ENCODE measurements at places on chromosomes 4 and X.

DNA sequence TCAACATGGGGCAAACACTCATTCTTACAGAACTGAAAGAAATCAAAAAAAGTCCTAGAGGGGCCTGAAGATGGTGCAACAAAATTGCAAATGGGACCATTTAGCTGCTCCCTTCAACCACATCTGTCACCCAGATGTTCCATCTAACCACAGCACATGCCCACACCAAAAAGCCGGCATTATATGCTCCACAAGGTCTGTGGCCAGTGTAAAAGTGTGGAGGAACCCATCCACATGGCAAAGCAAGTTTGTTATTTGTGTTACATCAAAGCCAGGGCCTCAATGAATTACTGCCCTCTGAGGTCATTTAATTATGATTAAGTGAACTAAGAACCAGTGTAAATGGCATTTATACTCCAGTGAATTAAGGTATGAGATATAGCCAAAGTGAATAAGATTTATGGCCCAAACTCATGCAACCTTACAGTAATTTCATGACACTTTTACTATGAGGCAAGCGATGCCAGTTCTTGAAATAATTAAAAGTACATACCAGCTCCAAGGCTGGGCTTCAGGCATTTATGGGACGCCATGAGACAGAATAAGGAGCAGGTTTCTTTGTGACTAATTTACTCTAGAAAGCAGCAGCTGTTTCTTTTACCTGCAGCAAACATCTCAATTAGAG, 48.7 kb upstream of the FGF16 start:
- DNase-seq: no peak

DNA sequence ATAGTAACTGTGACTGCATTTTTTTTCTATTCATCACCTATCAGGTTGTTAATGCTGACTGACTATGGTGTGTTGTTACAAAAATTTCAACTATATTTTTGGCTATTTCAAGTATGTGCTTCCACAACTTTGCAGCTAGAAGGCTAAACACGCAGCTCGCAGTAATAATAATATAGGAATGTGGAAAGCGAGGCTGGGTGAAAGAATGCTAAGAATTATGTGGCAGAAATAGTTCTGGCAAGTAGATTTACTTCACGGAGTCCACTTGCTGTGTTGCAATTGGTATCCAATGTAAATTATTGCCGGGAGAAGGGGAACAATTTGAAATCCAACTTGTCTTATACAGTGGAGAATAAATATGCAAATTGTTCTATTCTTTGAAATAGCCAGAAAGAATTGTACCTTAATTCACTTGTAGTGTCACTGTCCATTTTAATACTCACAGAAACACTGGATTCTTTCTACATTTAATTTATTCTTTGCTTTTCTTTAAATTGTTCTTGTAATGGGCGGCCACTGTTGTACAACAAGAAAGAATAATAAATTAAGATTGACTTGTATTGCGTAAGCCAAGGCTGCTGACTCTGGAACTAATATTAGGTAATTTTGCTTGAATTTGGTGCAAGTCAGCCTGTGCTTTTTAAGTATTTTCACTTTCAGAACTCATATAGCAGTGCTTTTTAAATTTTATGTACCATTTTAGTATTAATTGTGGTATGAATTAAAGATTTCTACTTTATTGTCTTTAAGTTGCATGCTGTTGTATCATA, 154.9 kb downstream of the FRMPD4 start:
- no peak for DNase-seq

DNA sequence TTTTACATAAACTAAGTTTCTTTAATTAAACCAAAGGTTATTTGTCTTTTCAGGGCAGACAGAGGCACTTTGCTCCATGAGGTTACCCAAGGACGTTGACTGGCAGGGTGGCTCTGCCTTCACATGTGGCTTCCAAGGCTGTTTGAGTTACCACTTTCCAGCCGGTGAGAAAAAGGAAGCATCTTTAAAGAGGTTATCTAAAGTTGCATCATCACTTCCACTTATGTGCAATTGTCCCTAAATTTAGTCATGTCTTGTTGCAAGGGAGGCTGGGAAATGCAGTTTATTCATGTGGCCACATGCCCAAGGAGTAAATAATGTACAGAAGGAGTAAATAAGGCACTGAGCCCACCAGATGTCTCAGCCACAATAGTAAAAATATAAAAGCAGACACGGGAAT, 29.0 kb upstream of the RAP1GDS1 start:
- no peak for DNase-seq

DNA sequence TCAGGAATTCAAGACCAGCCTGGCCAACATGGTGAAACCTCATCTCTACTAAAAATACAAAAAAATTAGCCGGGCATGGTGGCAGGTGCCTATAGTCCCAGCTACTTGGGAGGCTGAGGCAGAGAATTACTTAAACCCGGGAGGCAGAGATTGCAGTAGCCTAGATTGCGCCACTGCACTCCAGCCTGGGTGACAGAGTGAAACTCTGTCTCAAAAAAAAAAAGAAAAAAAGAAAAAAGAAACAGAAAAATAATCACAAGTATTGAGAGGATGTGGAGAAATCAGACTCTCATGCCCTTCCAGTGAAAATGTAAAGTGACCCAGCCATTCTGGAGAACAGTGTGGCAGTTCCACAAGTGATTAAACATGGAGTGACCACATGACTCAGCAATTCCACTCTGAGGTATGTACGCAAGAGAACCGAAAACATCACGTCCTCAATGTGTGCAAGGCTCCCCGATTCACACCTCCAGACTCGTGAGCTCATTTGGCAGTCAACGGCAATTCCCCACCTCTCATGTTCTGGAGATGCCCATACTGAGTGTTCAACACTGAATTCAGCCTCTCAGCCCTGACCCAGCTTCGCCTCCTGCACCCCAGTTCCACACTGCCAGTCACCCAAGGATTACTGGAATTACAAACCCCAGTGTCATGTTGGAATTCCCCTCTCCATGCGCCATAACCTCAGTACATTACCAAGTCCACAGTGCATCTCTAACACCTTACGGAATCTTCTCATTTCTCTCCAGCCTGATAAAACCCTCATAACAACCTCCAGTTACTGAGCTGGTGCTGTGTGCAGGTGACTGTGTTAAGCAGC, 21.1 kb downstream of the ACOX3 start:
- no peak for DNase-seq

DNA sequence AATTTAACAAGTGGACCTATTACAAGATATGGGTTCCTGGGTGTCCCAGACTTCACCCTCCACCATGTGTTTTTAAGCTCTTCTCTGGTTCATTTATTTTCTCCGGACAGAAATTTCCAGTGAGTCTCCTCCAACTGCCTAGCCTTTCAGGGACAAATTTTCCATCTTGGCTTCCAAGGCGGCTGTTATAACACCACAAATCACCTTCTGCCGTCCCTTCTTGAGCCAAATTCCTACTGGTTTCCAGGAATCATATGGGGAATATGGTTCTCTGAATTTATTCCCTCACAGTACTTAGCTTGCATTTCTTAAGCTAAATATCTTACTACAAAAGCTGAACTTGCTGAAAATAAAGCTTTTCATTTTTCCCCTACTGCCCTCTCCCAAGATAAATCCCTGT, 18.8 kb downstream of the NEXMIF start:
- no peak for DNase-seq

DNA sequence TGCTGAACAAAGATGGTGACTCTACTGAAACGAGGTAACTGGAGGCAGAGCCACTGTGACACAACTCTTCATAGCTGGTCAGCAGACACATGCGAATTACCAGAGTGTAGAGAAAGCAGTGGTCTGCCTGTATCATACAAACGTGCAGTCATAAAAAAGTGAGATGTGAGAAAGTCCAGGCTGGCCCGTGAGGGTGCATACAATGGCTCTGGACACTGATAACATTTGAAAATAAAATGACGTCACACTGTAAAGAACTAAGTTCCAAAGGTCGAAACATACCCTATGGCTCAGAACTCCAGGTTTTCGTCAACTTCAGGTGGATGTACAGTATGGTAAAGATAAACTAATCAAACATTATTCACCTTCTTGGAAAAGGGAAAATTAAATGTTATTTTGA, 95.7 kb downstream of the SHISA3 start:
- no peak for DNase-seq

Data from RPMI8226 (cell line).